ENCODE measurements at places on chromosomes 16 and 17. TPM values are rescaled to one million over a fixed set of nuclear protein-coding genes. Genes with fewer than 3 reads are reported as not detected.

DNA sequence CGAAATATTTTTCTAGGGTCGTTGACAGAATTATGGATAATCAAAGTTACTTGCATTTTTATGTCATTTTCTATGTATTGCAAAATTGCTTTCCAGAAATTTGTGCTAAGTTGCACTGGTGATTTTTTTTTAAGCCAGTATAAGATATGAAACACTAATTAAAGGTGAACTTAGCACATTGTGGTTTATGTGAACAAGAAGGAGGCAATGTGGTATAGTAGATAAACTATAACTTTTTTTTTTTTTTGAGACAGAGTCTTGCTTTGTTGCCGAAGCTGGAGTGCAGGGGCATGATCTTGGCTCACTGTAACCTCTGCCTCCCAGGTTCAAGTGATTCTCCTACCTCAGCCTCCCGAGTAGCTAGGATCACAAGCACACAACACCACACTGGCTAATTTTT lies 13.2 kb downstream of the DGKE start:
- no peaks in the 10 kb centered on the region for H3K27me3 ChIP-seq
- H3K36me3 ChIP-seq, result no peaks in the 10 kb centered on the region
- H3K4me3 ChIP-seq, result no peak overlapping the region
- H3K4me1 ChIP-seq, result no peaks in the 10 kb centered on the region
- no peak overlapping the region for H3K27ac ChIP-seq

DNA sequence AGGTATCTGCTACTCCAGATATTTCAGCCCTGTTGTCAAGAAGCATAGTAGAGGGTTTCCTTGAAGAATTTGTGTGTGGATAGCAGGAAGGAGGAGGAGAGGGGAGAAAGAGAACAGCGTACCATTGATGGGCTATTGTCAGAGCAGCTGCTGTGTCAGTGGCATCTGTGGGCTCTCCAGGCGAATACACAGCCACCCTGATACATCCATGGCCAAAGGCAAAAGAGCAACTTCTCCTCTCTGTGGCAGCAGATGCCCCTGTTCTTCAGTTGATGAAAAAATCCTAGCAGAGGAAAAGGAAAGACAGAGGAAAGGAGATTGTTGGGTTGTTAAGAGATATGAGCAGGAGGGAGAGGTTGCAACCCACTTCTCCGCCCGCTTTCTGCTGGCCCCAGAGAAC lies 12.2 kb upstream of the KCNJ2 start:
- DNase-seq, result no peak
- H3K36me3 ChIP-seq, result no peaks in the 10 kb centered on the region
- H3K27me3 ChIP-seq, result no peaks in the 10 kb centered on the region
- H3K4me1 ChIP-seq, result no peaks in the 10 kb centered on the region
- H3K4me3 ChIP-seq, result no peak overlapping the region

The RUSF1 gene
- 95.5 TPM for total RNA-seq

The PGS1 gene
- 38.3 TPM for total RNA-seq

The MON1B gene
- total RNA-seq, result 24.5 TPM

DNA sequence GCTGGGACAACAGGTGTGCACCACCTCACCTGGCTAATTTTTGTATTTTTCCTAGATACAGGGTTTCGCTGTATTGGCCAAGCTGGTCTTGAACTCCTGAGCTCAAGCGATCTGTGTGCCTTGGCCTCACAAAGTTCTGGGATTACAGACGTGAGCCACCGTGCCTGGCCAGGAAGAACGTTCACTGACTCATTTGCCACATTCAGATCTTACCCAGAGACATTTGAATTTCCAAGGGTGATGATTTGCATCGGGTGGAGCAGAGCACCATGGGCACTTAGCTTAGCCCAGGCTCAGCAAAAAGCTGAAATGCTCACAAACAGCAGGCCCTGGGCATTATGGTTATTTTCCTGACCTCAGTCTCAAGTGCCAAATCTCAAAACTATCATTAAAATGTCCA lies 14.5 kb upstream of the ADORA2B start:
- no peaks in the 10 kb centered on the region for H3K27me3 ChIP-seq
- no peaks in the 10 kb centered on the region for H3K36me3 ChIP-seq
- no peak overlapping the region for H3K27ac ChIP-seq
- DNase-seq, result no peak

DNA sequence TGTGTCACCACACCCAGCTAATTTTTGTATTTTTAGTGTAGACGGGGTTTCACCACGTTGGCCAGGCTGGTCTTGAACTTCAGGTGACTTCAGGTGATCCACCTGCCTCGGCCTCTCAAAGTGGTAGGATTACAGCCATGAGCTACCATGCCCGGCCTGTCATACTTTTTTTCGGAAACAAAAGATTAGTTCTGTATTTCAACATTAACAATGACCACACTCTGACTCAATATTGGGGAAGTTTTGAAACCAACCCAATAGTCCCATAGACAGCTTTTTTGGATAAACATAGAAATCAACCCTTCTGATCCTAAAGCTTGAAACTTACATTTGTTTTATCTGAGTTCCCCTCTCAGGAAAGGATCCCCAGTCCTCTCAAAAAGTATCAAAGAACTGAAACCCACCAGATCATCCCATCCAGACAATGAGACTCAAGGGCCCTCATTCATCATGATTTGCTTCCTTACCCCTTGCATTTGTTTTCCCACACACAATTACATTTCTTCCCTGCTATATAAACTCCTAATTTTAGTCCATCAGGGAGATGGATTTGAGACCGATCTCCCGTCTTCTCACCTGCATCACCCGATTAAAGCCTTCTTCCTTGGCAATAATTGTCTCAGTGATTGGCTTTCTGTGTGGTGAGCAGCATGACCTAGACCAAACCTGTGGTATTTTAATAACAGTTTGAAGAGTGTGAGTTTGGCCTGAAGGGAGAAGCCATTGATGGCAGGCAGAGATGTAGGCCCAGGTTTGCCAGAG lies 7.2 kb upstream of the AGRP start:
- no peaks in the 10 kb centered on the region for H3K36me3 ChIP-seq
- H3K4me1 ChIP-seq, result peaks cover 9% of the 10 kb centered on the region
- no peak for DNase-seq
- H3K27ac ChIP-seq, result peak overlapping the region; percentile 72
- H3K27me3 ChIP-seq, result no peaks in the 10 kb centered on the region
- H3K4me3 ChIP-seq, result no peak overlapping the region

GRCh38 chr17:77295241-77295853 lies 154.6 kb downstream of the SEC14L1 start:
- no peaks in the 10 kb centered on the region for H3K27me3 ChIP-seq
- no peak for DNase-seq
- no peaks in the 10 kb centered on the region for H3K36me3 ChIP-seq
- H3K4me1 ChIP-seq, result no peaks in the 10 kb centered on the region

The SLC16A11 gene
- total RNA-seq, result not detected

The C16orf92 gene
- not detected for total RNA-seq

The CRHR1 gene
- 0.89 TPM for total RNA-seq

- H3K27ac ChIP-seq, result no peak overlapping the region
- no peak for DNase-seq
- H3K27me3 ChIP-seq, result no peaks in the 10 kb centered on the region
These were observed 5.1 kb upstream of the ANKS4B start for GRCh38 chr16:21228361-21228872.

The CRISPLD2 gene
- 103 TPM for total RNA-seq

DNA sequence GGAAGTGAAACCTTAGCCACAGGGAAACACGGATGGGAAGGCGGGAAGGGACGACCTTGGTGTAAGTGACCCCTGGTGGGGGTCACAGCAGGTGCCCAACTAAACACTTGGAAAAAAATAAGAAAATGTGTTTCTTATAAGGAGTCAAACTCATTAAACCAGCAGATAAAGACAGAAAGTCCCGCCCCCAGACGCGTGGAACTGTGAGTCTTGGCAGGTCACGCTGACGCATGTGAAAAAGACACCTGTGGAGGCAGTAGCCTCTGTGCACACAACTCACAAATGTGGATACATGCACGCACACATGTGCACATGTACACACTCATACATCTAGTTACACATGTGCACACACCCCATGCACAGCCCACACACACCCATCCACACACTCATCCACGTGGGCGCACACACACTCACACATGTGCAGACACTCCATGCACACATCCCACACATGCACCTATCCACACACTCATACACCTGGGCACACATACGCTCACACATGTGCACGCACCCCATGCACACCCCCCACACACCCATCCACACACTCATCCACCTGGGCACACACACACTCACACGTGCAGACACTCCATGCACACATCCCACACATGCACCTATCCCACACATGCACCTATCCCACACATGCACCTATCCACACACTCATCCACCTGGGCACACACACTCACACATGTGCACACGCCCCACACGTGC lies 432.4 kb downstream of the SOX9 start:
- no peak overlapping the region for H3K4me3 ChIP-seq
- H3K4me1 ChIP-seq, result no peaks in the 10 kb centered on the region
- no peaks in the 10 kb centered on the region for H3K27me3 ChIP-seq
- no peaks in the 10 kb centered on the region for H3K36me3 ChIP-seq

DNA sequence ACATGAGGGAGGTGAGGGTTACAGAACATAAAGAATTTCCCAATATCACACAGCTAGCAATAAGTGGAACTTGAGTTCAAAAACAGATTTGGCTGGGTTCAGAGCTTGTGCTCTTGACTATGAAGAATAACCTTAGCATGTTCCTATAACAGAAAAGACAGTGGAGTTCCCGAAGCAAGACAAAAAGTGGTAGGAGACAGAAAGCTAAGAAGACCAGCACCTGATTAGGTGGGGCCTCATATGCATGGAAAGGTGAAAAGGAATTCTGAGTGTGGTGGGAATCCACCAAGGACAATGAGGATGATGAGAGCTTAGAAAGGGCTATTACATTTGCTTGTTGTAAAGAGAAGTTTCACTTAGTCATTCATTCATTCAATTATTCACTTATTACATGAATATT lies 26.6 kb upstream of the CDYL2 start:
- H3K36me3 ChIP-seq, result no peaks in the 10 kb centered on the region
- H3K4me3 ChIP-seq, result no peak overlapping the region
- H3K4me1 ChIP-seq, result no peaks in the 10 kb centered on the region
- no peaks in the 10 kb centered on the region for H3K27me3 ChIP-seq
- no peak for DNase-seq

DNA sequence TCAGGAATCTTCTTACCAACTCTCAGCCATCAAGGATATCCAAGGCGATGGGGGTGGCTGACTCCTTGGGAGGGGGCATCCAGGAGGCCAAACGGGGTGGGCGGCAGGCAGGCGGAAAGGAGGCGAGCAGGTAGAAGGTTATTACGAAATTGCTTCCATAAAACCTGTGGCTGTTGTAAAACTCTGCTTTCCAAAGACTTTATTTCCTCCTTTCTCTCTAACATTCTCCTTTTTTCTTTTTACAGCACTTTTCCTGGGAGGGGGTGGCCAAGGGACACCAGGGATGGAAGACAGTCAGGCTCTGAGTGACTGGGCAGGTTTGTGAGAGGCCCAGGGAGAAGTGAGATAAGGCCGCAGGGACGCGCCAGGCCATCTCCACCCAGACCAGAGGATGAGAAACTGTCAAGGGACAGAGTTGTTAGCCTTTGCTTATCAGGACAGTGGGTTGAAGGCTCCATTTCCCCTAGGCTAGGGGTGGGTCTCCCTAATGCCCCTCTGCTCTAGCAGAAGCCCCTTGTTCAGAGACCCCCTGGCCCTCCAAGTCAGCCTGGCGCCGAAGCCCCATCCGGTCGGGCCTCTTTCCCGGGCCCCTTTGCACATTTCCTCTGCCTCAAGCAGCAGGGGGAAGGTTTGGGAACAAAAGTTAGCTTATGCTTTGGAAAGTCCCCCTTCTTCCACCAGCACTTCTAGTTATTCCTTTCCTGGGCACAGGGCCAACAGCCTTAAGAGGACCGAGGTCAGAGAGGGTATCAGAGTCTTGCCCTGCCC lies 5.0 kb upstream of the HOXB9 start:
- H3K27me3 ChIP-seq, result no peaks in the 10 kb centered on the region
- H3K36me3 ChIP-seq, result no peaks in the 10 kb centered on the region
- no peaks in the 10 kb centered on the region for H3K4me1 ChIP-seq
- H3K27ac ChIP-seq, result no peak overlapping the region

GRCh38 chr17:16377941-16378341 lies 3.0 kb upstream of the UBB start:
- DNase-seq, result no peak
- H3K27me3 ChIP-seq, result no peaks in the 10 kb centered on the region

The FNDC8 gene
- not detected for total RNA-seq

DNA sequence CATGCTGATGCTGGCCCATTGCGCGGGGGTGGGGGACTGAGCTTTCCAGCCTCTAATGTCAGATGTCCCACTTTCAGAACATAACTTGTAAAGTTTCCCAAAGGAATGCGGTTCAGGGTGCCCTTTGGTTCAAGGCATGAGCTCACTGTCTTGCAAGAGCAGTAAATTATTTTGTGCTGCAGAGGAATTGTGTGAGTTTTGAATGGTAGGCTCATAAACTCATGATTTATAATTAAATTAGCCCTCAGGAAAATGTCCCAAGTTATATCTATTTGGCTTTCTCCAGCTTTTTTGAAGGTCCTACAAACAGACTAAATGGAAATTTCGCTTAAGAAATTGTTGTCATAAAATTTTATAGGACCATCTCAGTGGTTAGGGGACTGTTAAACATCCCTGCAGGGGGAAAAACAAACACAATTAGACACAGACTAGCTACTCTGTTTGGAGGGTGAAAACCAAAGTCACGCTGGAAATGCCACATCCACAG lies 321.8 kb downstream of the HS3ST3B1 start:
- H3K27me3 ChIP-seq, result no peaks in the 10 kb centered on the region
- H3K36me3 ChIP-seq, result no peaks in the 10 kb centered on the region
- DNase-seq, result no peak
- H3K4me3 ChIP-seq, result no peak overlapping the region
- H3K27ac ChIP-seq, result no peak overlapping the region
- H3K4me1 ChIP-seq, result no peaks in the 10 kb centered on the region

GRCh38 chr17:8360260-8360659 lies 16.2 kb downstream of the KRABD2 start:
- H3K36me3 ChIP-seq, result no peaks in the 10 kb centered on the region
- no peaks in the 10 kb centered on the region for H3K4me1 ChIP-seq
- no peak overlapping the region for H3K4me3 ChIP-seq
- no peaks in the 10 kb centered on the region for H3K27me3 ChIP-seq

The GFAP gene
- 0.08 TPM for total RNA-seq

GRCh38 chr16:55367866-55368603 lies 44.0 kb downstream of the IRX6 start:
- no peak overlapping the region for H3K4me3 ChIP-seq
- H3K36me3 ChIP-seq, result no peaks in the 10 kb centered on the region
- H3K27me3 ChIP-seq, result no peaks in the 10 kb centered on the region
- peaks cover 4% of the 10 kb centered on the region for H3K4me1 ChIP-seq
- DNase-seq, result no peak

DNA sequence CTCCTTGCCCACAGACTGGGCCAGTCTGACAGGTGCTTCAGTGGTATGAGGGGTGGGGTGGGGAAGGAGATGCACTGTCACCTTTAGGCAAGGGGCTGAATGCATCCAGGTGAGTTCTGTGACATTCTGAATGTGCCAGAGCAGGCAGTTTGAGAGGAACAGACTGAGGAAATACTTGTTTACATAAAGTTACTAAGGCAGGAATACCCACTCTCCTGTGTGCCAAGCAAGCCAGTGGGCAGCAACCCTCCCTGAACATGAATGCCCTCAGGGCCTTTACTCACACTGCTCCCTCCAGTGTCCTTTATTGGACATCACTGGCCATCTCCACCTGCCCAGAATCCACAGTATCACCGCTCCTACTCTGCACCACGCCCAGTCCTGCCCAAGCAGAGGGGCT lies 33.1 kb upstream of the ULK2 start:
- no peaks in the 10 kb centered on the region for H3K4me1 ChIP-seq
- H3K27me3 ChIP-seq, result no peaks in the 10 kb centered on the region
- H3K36me3 ChIP-seq, result no peaks in the 10 kb centered on the region
- DNase-seq, result no peak
- H3K27ac ChIP-seq, result no peak overlapping the region

The MGAT5B gene
- 1.1 TPM for total RNA-seq

Data from ovary (tissue), 10 donors.